ENCODE measurements at places on chromosomes 4 and X. TPM values are rescaled to one million over a fixed set of nuclear protein-coding genes. Genes with fewer than 3 reads are reported as not detected.

NAP1L3 gene
- total RNA-seq: 48.7 TPM

GRCh38 chr4:182717788-182718583, 199.2 kb downstream of the DCTD start:
- no peaks in the 10 kb centered on the region for H3K4me1 ChIP-seq
- no peak overlapping the region for H3K27ac ChIP-seq
- H3K27me3 ChIP-seq: no peaks in the 10 kb centered on the region
- H3K4me3 ChIP-seq: no peak overlapping the region
- H3K36me3 ChIP-seq: no peaks in the 10 kb centered on the region
- no peak for DNase-seq

GRCh38 chr4:121096191-121096590, 23.9 kb upstream of the NDNF start:
- H3K4me1 ChIP-seq: no peaks in the 10 kb centered on the region
- no peaks in the 10 kb centered on the region for H3K36me3 ChIP-seq
- no peak overlapping the region for H3K27ac ChIP-seq
- H3K27me3 ChIP-seq: no peaks in the 10 kb centered on the region
- DNase-seq: no peak

MAGIX gene
- total RNA-seq: 16.0 TPM

DNA sequence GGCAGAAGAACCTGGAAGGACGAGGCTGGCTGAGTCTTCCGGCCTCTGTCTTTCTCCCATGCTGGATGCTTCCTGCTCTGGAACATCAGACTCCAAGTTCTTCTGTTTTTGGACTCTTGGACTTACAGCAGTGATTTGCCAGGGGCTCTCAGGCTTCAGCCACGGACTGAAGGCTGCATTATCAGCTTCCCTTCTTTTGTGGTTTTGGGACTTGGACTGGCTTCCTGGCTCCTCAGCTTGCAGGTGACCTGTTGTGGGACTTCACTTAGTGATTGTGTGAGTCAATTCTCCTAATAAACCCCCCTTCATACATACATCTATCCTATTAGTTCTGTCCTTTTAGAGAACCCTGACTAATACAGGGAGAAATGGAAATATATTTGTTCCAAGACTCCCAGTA, 265.8 kb downstream of the PCDH18 start:
- no peak overlapping the region for H3K27ac ChIP-seq
- no peaks in the 10 kb centered on the region for H3K36me3 ChIP-seq
- no peaks in the 10 kb centered on the region for H3K27me3 ChIP-seq
- no peaks in the 10 kb centered on the region for H3K4me1 ChIP-seq
- H3K4me3 ChIP-seq: no peak overlapping the region

MAGEB10 gene
- 4.2 TPM for total RNA-seq

PDZD11 gene
- total RNA-seq: 34.2 TPM

- H3K27me3 ChIP-seq: no peaks in the 10 kb centered on the region
- H3K36me3 ChIP-seq: no peaks in the 10 kb centered on the region
- DNase-seq: no peak
- no peaks in the 10 kb centered on the region for H3K4me1 ChIP-seq
Measured at GRCh38 chr4:6335040-6335590, 65.5 kb downstream of the WFS1 start.

- no peak overlapping the region for H3K27ac ChIP-seq
- no peaks in the 10 kb centered on the region for H3K36me3 ChIP-seq
- no peak overlapping the region for H3K4me3 ChIP-seq
Measured at GRCh38 chr4:122739174-122739573, 6.7 kb downstream of the BBS12 start.

GRCh38 chrX:16771483-16772398, 14.5 kb upstream of the TXLNG start:
- no peak overlapping the region for H3K4me3 ChIP-seq
- H3K27me3 ChIP-seq: no peaks in the 10 kb centered on the region
- no peaks in the 10 kb centered on the region for H3K4me1 ChIP-seq
- DNase-seq: no peak
- no peak overlapping the region for H3K27ac ChIP-seq

GRCh38 chr4:166252487-166253402, 379.7 kb downstream of the TLL1 start:
- no peak overlapping the region for H3K4me3 ChIP-seq
- H3K4me1 ChIP-seq: no peaks in the 10 kb centered on the region
- H3K36me3 ChIP-seq: no peaks in the 10 kb centered on the region
- no peak for DNase-seq

FAM184B gene
- total RNA-seq: 0.34 TPM

C4orf51 gene
- not detected for total RNA-seq

ASB9 gene
- 62.1 TPM for total RNA-seq

DNA sequence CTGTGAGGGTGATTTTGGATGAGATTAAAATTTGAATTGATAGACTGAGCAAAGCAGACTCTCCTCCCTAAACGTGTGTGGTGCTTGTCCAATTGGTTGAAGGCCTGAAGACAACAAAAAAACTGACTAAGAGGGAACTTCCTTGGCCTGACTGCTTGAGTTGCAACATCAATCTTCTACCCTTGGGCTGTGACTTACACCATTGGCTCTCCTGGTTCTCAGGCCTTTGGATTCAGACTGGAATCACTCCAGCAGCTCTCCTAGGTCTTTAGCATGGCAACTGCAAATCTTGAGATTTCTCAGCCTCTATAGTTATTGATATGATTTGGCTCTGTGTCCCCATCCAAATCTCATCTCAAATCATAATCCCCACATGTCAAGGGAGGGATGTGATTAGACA, 49.7 kb upstream of the IGFBP7 start:
- no peaks in the 10 kb centered on the region for H3K36me3 ChIP-seq
- no peaks in the 10 kb centered on the region for H3K27me3 ChIP-seq
- no peaks in the 10 kb centered on the region for H3K4me1 ChIP-seq
- no peak for DNase-seq
- no peak overlapping the region for H3K4me3 ChIP-seq

- H3K36me3 ChIP-seq: no peaks in the 10 kb centered on the region
- H3K27me3 ChIP-seq: no peaks in the 10 kb centered on the region
- H3K27ac ChIP-seq: no peak overlapping the region
- no peaks in the 10 kb centered on the region for H3K4me1 ChIP-seq
- no peak for DNase-seq
Measured at GRCh38 chr4:172412851-172413580, 599.8 kb downstream of the GALNTL6 start.

DNA sequence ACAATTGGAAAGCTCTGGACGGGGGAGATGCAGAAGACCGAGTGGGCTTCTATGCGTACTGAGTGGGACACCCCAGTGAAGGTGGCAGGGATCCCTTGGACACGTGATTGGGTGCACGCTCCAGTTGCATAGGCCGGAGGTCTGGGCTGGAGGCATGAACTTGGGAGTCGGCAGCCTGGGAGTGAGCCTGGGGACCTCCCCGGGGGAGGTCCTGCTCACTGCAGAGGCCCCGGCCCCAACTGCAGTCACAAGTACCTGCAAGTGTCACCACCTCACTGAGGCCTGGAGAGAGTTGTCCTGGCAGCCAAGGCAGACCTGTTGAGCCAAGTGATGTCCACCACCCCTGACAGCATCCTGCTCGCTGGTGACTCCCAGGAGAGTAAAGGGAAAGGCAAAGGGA, 49.3 kb upstream of the HMX1 start:
- no peak overlapping the region for H3K27ac ChIP-seq
- H3K27me3 ChIP-seq: no peaks in the 10 kb centered on the region
- H3K36me3 ChIP-seq: no peaks in the 10 kb centered on the region

SULT1E1 gene
- total RNA-seq: 0.41 TPM

MGARP gene
- total RNA-seq: 3.7 TPM

GRCh38 chrX:23483396-23483795, 148.7 kb downstream of the PTCHD1 start:
- no peaks in the 10 kb centered on the region for H3K4me1 ChIP-seq
- no peaks in the 10 kb centered on the region for H3K36me3 ChIP-seq
- no peak overlapping the region for H3K4me3 ChIP-seq
- no peaks in the 10 kb centered on the region for H3K27me3 ChIP-seq
- H3K27ac ChIP-seq: no peak overlapping the region

- H3K36me3 ChIP-seq: no peaks in the 10 kb centered on the region
- no peak overlapping the region for H3K27ac ChIP-seq
- H3K4me1 ChIP-seq: no peaks in the 10 kb centered on the region
- H3K27me3 ChIP-seq: no peaks in the 10 kb centered on the region
Measured at GRCh38 chr4:109657854-109658418, 45.3 kb downstream of the CASP6 start.

GRCh38 chr4:17063888-17064287, 165.4 kb upstream of the LDB2 start:
- H3K4me3 ChIP-seq: no peak overlapping the region
- no peaks in the 10 kb centered on the region for H3K36me3 ChIP-seq
- no peaks in the 10 kb centered on the region for H3K4me1 ChIP-seq
- H3K27ac ChIP-seq: no peak overlapping the region

DNA sequence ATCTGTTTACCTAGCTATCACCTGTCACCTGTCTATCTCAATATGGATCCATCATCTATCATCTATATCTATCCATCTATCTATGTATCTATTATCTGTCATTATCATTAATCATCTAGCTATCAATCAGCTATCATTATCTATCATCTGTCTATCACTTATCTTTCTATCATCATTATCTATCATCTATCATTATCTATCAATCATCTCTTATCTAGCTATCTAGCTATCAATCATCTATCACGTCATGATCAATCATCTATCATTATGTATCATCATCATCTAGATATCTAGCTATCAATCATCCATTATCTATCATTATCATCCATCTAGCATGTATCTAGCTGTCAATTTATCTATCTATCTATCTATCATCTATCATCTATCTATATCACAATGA, 7.9 kb downstream of the ARSD start:
- no peaks in the 10 kb centered on the region for H3K36me3 ChIP-seq
- no peak for DNase-seq
- no peak overlapping the region for H3K27ac ChIP-seq
- H3K27me3 ChIP-seq: no peaks in the 10 kb centered on the region
- no peaks in the 10 kb centered on the region for H3K4me1 ChIP-seq

TMEM156 gene
- total RNA-seq: 0.51 TPM

- peak; percentile 60 for DNase-seq
- H3K27ac ChIP-seq: no peak overlapping the region
- H3K4me3 ChIP-seq: no peak overlapping the region
- no peaks in the 10 kb centered on the region for H3K4me1 ChIP-seq
- H3K27me3 ChIP-seq: no peaks in the 10 kb centered on the region
Measured at GRCh38 chr4:8267077-8267476, 2.5 kb upstream of the HTRA3 start.

- DNase-seq: no peak
- no peaks in the 10 kb centered on the region for H3K27me3 ChIP-seq
- no peak overlapping the region for H3K4me3 ChIP-seq
- no peaks in the 10 kb centered on the region for H3K36me3 ChIP-seq
- no peak overlapping the region for H3K27ac ChIP-seq
- no peaks in the 10 kb centered on the region for H3K4me1 ChIP-seq
Measured at GRCh38 chr4:52377563-52377962, 281.5 kb downstream of the USP46 start.

CCNB3 gene
- 6.8 TPM for total RNA-seq

DNA sequence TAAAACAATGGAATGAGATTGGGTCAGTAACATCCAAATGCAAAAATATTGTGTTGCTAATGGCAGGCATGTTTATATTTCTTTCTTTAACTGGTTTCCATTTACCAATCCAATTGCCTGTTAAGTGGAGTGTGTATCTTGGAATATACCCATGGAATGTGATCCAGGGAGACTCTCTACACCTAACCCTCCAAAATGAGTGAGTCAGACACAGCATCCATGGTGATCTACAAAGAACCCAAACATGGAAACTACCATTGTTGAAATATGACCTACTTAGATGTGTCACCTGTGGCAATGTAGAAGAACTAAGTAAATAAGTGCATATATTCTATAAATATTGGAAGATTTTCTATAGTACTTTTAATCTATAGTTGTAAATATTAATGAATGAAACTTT, 110.3 kb downstream of the AREG start:
- H3K27ac ChIP-seq: no peak overlapping the region
- no peaks in the 10 kb centered on the region for H3K36me3 ChIP-seq
- no peak for DNase-seq
- H3K4me3 ChIP-seq: no peak overlapping the region

DNA sequence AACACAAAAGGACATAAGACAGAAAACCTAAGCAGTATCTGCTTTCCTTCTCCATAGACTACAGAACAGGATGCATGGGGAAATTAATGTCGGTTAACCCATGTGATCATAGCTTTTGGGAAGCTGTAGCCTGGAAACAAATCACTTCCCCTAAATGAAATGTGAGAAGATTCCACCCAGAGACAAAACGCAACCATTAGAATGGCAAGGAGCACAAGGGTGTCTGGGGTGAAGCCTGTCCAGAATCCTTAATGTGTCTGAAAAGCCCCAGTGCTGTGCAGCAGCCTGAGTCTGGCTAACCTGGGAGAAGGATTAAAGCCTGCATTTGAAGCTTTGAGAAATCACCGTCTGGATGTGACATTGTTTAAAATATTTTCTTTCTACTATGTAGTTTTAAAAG, 213.3 kb downstream of the ANKRD50 start:
- no peaks in the 10 kb centered on the region for H3K36me3 ChIP-seq
- H3K4me1 ChIP-seq: no peaks in the 10 kb centered on the region
- DNase-seq: no peak
- no peaks in the 10 kb centered on the region for H3K27me3 ChIP-seq
- H3K4me3 ChIP-seq: no peak overlapping the region

DNA sequence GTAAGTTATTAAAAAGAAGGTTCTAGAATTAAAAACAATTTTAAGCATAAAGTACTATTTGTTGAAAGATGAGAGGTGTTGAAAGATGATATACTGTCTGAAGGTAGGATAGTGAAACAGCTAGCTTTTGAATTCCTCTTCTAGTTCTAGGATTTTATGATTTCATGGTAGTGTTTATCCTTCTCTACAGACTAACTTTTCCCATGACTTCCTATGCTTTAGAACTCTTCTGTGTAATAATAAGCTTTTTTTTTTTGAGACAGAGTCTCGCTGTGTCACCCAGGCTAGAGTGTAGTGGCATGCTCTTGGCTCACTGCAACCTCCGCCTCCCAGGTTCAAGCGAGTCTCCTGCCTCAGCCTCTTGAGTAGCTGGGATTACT, 96.0 kb upstream of the NUDT6 start:
- H3K4me1 ChIP-seq: no peaks in the 10 kb centered on the region
- DNase-seq: no peak
- H3K27me3 ChIP-seq: no peaks in the 10 kb centered on the region
- H3K4me3 ChIP-seq: no peak overlapping the region
- no peaks in the 10 kb centered on the region for H3K36me3 ChIP-seq

DNA sequence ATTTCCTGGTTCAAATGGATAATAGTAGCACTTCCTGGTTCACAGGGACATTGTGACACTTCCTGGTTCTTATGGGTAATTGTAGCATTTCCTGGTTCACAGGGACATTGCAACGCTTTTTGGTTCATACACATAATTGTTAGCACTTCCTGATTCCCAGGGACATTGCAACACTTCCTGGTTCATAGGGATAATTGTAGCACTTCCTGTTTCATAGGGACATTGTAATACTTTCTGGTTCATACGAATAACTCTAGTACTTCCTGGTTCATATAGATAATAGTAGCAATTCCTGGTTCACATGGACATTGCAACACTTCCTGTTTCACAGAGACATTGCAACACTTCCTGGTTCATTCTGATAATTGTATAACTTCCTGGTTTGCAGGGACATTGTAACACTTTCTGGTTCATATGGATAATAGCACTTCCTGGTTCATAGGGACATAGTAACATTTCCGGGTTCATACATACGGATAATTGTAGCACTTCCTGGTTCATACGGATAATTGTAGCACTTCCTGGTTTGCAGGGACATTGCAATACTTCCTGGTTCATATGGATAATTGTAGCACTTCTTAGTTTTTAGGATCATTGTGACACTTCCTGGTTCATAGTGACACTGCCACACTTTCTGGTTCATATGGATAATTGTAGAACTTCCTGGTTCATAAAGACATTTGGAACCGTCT, 61.6 kb upstream of the CD99 start:
- no peaks in the 10 kb centered on the region for H3K4me1 ChIP-seq
- no peak overlapping the region for H3K4me3 ChIP-seq
- no peaks in the 10 kb centered on the region for H3K27me3 ChIP-seq
- no peak for DNase-seq
- H3K36me3 ChIP-seq: no peaks in the 10 kb centered on the region
- no peak overlapping the region for H3K27ac ChIP-seq
